Right ventricle myocardium superior (tissue), 1 donor: ENCODE measurements at places on chromosomes 6 and 20.

- DNase-seq = no peak
Measured at GRCh38 chr20:49279677-49280462, 2.0 kb upstream of the ZNFX1 start.

GRCh38 chr6:170050591-170051041 is 240.3 kb downstream of the DLL1 start:
- peak; percentile 33 for DNase-seq

DNA sequence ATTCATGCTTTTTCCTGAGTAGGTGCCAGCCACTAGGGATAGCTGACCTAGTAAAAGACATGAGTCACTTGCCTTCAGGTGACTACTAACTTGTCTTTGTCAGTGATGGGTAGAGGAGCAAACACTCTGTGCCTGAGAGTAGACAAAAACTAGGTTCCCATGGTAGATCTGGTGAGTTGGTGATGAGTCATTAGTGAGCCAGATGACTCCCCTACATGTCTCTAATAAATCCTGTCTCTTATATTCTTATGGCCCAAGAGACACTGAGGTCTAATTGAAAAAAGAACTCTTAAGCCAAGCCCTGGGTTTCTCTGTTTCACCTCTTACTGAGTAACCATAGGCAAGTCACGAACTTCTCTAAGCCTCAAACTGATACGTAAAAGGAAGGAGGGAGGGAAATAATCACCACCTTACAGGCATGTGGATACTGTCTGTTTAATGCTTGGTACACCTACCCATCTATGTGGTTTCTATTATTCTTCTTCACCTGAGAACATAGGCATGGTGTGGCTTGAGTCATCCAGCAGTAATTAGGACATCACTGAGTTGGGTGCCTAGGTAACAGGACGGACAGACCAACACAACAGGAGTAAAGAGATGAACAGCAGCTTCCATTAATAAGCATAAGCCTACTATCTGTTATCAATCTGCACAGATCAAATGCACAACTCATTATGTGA is 20.3 kb downstream of the TTPAL start:
- DNase-seq = no peak

DNA sequence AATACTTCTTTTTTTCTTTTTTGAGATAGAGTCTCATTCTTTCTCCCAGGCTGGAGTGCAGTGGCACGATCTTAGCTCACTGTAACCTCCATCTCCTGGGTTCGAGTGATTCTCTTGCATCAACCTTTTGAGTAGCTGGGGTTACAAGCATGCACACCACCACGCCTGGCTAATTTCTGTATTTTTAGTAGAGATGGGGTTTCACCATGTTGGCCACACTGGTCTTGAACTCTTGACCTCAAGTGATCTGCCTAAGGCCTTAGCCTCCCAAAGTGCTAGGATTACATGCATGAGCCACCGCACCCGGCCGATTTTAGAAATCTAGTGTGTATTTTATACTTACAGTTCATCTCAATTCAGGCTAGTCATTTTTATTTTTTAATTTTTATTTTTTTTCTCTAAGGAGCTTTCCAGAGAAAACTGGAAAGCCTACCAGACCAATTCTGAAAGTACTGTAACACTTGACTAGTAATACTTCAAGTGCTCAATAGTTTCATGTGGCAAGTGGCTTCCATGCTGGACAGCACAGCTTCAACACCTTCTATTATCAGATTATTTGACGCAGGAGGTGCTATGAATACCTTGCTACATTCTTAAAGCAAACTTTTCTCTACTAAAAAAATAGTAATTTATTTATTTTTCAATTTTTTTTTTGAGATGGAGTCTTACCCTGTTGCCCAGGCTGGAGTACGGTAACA is 25.0 kb downstream of the POLR1C start:
- no peak for DNase-seq

DNA sequence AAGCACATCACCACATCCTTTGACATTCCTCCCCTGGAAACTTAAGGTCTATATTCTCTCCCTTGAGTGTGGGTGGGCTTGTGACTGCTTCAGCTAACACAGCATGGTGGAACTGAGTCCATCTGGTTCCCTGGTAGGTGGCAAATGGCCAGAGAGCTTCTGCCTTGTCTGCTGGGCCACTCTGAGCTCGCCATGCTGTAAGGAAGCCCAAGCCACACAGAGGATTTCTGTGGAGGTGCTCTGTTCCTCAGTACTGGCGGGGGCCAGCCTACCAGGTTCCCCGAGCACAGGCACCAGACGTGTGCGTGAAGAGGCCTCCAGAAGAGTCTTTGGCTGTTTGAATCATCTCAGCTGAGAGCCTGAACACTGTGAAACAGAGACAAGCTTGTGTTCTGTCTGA is 41.6 kb upstream of the PMEPA1 start:
- no peak for DNase-seq

GRCh38 chr6:153858529-153858928 is 180.5 kb upstream of the OPRM1 start:
- DNase-seq = no peak

DNA sequence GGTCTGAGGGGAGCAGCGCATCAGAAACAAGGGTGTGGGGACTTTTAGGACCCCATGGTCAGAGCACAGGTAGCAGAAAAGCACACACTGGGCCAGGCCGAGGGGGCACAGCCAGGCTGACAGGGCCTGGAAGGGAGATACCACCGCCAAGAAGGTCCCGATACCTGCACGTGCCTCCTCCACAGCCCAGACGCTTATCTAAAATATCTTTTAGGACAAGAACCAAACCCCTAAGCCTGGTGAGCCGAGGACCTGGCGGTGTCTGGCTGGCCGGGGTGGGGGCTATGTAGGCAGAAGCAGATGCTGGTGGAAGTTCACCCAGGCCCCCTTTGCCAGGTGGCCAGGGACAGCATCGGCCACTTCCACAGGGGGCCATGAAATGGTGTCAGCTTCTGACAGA is 89.3 kb downstream of the CDC5L start:
- DNase-seq = no peak
